ENCODE measurements at places on chromosomes 5 and 9. TPM values are rescaled to one million over a fixed set of nuclear protein-coding genes. Genes with fewer than 3 reads are reported as not detected.

Gene DOK3
- 0.52 TPM for total RNA-seq

Gene FOXD4
- not detected for total RNA-seq

Gene OR2K2
- not detected for total RNA-seq

Gene KIAA1958
- total RNA-seq = 6.5 TPM

Gene LHX6
- total RNA-seq = not detected

Gene OGN
- not detected for total RNA-seq

Gene PKD2L2
- not detected for total RNA-seq

Gene LOX
- not detected for total RNA-seq

Gene PCDHB8
- total RNA-seq = not detected

Gene SNCAIP
- not detected for total RNA-seq

Gene CDC20B
- not detected for total RNA-seq

Gene CARD6
- 1.4 TPM for total RNA-seq

Gene DAB2IP
- not detected for total RNA-seq

Gene LCN10
- 1.2 TPM for total RNA-seq

Gene SPAAR
- total RNA-seq = not detected

Gene PCA3
- total RNA-seq = not detected

Gene LCN9
- total RNA-seq = not detected

Gene GDA
- not detected for total RNA-seq

Gene SPINK7
- total RNA-seq = not detected

Gene SHROOM1
- 1.6 TPM for total RNA-seq

Gene FREM1
- not detected for total RNA-seq

Gene F12
- 5.1 TPM for total RNA-seq

Gene PCDHB13
- not detected for total RNA-seq

Gene PAPPA
- not detected for total RNA-seq

Gene ARHGEF37
- 0.69 TPM for total RNA-seq

Gene CNTLN
- total RNA-seq = 0.36 TPM

Gene EPB41L4B
- total RNA-seq = 0.21 TPM

Gene KIF20A
- total RNA-seq = 60.3 TPM

Gene TNFSF15
- total RNA-seq = 0.14 TPM

Gene FCHSD1
- total RNA-seq = 40.1 TPM

Gene MEF2C
- 0.02 TPM for total RNA-seq

Gene NKD2
- total RNA-seq = 1.1 TPM

Gene FAM151B
- 0.24 TPM for total RNA-seq

Gene ESM1
- 0.45 TPM for total RNA-seq

Gene SLCO6A1
- not detected for total RNA-seq

Gene USP20
- total RNA-seq = 55.3 TPM

Measured in activated CD4-positive, alpha-beta memory T cell treated with anti-CD3 and anti-CD28 coated beads for 36 hours (primary cell).